Amygdala (tissue), 56 donors: ENCODE measurements at places on chromosomes 11 and 22.

- no peak for DNase-seq
Observed at GRCh38 chr11:128720522-128720985, 26.7 kb downstream of the FLI1 start.

GRCh38 chr11:587978-588380, 11.7 kb downstream of the PHRF1 start:
- no peak for DNase-seq

DNA sequence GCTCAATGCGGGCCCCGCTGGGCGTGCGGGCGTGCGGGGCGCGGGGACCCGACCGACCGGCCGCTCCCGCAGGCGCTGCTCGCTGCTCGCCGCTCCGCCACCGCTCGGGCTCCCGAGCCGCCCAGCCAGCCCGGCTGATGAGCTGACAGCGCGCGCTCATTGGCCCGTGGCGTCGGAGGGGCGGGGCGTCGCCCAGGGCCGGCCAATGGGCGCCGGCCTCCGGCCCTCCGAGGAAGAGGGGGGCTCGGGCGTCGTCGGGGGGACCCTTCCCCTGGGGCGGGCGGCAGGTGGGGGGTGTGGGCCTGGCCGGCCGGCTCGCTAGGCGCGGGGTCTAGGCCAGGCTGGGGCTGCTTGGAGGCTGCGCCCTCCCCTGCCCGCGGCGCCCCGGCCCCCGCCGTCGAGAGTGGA, at the start of gene SCUBE1:
Gene SCUBE1, minus strand, starts transcription at position 111 of the 408 bp plus-strand sequence. CDS start 111 bp downstream, outside the sequence.
- DNase-seq: no peak

GRCh38 chr11:9619004-9619403, 44.9 kb upstream of the SWAP70 start:
- DNase-seq: no peak

GRCh38 chr11:93738647-93739081, 2.6 kb downstream of the TAF1D start:
- DNase-seq: no peak

DNA sequence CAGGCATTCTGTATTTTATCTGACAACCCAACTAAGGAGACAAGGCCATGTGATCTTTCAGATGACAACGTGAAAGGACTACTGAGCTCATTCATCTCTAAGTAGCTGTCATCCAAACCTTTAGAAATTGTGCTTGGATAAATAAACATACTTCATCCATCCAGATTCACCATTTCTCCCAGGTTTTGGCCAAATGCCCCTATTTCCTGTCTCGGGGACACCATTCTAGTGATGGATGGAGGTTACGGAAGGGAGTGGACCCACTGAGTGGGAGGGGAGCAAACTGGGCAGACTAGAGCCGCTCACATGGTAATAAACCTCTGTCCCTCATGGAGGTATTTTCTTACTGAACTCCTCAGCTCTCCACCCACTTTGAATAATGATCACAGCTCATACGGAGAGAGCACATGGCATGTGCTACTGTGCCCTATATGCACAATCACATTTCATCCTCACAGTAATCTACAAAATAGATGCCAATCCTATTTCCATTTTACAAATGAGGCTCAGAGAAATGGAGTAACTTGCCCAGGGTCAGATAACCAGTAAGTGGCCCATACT, 114.4 kb downstream of the SLC1A2 start:
- no peak for DNase-seq
